Esophagus muscularis mucosa (tissue), 4 donors: ENCODE measurements at places on chromosomes 16 and 17. TPM values are rescaled to one million over a fixed set of nuclear protein-coding genes. Genes with fewer than 3 reads are reported as not detected.

DNA sequence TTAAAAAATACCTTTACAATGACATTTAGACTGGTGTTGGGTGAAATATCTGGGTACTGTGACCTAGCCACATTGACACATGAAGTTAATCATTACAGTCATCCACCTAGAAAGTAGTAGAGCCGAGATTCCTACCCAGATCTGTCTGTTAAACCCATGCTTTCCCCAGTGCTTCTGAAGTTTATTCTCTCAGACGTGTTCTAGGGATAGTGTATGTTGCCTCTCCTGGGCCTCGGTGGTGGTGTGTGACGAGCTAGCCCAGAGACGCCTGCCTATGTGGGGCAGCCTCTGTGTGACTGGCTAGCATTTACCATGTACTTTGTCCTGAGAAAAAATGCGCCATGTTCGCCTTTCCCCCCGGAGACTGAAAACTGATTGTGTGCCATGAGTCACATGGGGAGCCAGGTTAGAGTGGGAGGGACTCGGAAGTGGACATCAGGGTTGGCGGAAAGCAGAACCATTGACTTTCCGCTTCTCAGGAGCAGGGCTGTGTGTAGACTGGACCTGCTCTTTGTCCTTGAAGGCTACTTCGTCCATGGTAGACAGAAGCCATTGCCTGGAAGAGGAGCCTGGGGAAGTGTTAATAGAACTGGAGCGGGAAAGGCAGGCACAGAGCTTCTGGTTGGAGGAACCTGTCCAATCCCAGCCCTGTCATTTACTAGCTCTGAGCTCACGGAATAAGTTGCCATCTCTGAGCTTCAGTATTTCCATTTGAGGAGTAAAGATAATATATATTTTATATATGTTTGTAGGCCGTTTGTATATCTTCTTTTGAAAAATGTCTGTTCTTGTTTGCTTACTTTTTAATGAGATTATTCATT, 235.5 kb downstream of the SNX29 start:
- no peak for DNase-seq

DNA sequence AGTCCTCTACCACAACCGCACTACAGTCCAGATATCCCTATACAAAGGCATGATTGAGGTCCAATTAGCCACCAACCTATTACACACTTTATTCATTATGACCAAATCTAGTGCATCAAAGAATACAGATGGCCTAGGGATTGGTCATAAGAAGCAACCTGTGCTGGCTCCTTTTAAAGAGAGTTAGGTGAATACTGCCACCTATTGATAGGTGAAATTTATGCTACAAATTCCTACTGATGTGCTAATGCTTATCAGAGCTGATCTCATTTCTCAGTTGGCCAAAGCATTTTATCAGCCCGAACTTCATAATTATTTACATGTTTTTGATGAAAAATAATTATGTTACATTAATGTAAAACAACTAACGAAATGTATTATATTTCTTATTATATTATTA, 166.3 kb downstream of the ANKFN1 start:
- DNase-seq = no peak

Gene KLHL10
- 1.7 TPM for total RNA-seq

Gene KRTAP4-5
- not detected for total RNA-seq

- DNase-seq = no peak
These were observed 1.0 kb downstream of the KIFC3 start for GRCh38 chr16:57801098-57801808.

GRCh38 chr17:64750891-64751677, 89.0 kb upstream of the SMURF2 start:
- DNase-seq = no peak

DNA sequence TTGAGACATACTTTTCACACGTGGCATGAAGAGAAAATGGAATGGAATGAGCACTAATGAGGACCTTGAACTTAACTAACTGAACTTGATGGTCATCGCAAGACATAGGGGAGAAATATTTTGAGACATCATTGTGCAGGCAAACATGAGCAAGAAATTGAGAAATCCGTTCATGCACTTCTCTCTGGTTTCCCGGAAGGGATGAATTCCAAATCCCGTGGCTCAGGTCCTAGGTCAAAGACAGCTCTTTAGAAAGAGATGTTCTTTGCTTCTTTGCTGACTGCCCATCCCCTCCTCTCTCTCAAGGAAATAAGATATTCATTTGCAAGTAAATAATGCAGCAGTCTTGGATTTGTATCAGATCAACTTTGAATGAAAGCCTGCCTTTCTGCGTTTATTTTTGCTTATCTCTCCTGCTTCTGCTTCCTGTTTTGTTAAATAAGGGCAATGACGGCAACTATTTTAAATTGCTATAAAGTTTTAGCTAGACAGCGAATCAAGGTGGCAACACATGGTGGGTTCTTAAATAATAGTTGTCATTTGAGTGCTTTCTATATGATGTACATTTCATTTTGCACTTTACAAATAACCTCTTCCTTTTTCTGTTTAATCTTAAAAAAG, 657.8 kb downstream of the MAF start:
- DNase-seq = no peak

- DNase-seq = no peak
These were observed 239 bp upstream of the CA7 start for GRCh38 chr16:66844009-66844341.

- DNase-seq = no peak
These were observed 51.4 kb downstream of the HS3ST3A1 start for GRCh38 chr17:13550291-13550690.

DNA sequence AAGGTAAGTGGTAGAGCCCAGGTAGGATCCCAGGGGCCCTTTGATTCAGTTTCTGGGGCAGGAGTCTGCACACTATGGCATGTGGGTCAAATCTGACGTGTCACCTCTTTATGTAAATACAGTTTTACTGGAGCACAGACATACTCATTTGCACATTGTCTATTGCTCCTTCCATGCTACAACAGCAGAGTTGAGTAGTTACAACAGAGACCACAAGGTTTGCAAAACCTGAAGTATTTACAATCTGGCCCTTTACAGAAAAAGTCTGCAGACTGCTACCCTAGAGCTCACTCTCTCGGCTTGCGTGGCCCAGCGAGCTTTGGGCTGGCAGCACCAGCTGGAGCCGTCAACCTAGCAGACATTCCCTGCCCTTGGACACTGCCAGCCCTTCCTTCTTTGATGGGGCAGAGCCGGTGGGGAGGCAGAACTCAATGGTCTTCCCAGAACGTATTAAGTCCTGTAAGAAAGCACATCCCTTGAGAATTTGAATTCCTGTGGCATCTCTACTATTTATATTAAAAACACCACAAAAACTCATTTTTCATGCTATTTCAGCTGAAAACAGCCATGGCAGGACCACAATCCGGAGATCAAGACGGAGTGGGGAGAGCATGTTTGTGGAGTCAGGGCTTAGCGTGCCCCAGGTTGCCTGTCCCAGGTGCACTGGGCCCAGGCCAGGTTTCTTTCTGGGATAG, 133.1 kb upstream of the NUDT7 start:
- DNase-seq = no peak

DNA sequence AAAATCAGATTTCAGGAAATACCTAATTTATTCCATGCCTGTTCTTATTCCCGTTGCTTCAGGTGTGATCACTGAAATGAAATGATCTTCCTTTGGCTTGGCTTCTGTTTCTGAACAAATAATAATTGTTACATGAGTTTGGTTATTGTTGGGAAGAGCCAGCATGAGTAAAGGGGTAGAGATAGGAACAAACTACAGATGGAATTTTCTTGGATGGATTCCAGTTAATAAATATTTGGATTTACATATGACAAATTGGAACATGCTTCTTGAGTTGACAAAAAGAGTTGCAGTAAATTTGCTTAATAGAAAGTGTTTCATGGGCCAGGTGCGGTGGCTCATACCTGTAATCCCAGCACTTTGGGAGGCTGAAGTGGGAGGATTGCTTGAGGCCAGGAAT, 28.2 kb downstream of the TAC4 start:
- DNase-seq = no peak

- no peak for DNase-seq
These were observed 153.6 kb downstream of the KATNIP start for GRCh38 chr16:27703545-27703944.

DNA sequence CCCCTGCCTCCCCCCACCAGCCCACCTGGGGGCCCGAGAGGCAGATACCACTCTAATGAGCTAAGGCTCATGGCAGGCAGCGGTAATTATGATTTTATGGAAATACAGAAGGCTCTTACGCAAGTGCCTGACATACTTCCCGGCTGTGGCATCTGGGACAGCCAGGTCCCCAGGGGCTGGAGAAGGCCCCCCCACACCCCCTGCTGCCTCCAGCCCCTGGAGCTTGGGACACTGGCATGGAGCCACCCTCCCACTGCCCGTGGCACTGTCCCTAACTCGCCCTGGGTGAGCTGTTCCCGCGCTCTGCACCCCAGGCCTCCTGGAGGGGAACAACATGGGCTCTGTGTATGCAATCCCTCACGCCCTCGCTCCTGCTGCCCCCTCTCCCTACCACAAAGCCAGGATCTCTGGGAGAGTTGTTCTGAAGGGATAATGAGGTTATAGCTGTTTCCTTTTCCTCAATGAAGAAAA, 5.4 kb upstream of the STAC2 start:
- DNase-seq = no peak

GRCh38 chr17:27481327-27481726, 25.1 kb downstream of the KSR1 start:
- no peak for DNase-seq

DNA sequence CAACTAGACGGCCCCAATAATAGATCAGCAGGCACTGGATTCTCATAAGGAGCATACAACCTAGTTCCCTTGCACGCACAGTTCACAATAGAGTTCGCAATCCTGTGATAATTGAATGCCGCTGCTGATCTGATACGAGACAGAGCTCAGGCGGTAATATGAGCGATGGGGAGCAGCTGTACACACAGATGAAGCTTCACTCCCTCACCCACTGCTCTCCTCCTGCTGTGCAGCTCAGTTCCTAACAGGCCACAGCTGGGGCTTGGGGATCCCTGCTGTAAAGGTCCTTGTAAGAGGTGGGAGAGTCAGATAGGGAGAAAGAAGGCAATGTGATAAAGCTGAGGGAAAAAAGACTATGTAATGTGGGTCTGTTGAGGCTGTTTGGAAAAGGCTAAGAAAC, 577.5 kb downstream of the RBFOX1 start:
- no peak for DNase-seq

Gene TBKBP1
- 26.9 TPM for total RNA-seq

DNA sequence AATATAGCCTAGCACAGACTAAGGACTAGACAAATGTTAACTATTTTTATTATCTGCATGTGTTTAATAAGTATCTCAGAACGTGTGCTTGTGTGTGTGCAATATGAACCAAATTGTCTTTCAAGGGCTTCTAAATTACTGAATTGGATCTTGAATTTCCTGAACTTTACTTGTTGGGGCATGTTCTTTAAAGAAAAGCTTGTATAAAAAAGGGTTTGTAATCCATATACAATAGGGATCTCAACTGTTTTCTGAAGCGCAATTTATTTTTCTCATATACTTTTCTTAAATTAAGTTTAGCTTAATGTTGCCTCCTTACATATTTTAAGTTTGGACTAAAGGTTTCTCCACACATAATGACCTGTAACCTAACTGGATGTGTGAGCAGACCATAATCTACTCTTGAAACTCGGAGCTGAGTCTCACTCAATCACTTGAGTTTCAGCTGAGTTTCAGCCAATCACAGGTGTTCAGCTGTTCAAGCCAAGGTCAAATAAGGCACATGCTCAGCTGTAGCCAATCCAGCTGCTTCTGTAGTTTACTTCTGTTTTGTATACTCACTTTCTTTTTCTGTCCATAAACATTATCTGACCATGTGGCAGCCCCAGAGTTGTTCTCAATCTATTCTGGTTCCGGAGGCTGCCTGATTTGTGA, 72.3 kb downstream of the CDK5R1 start:
- DNase-seq = no peak

Gene CES1
- 27.8 TPM for total RNA-seq

DNA sequence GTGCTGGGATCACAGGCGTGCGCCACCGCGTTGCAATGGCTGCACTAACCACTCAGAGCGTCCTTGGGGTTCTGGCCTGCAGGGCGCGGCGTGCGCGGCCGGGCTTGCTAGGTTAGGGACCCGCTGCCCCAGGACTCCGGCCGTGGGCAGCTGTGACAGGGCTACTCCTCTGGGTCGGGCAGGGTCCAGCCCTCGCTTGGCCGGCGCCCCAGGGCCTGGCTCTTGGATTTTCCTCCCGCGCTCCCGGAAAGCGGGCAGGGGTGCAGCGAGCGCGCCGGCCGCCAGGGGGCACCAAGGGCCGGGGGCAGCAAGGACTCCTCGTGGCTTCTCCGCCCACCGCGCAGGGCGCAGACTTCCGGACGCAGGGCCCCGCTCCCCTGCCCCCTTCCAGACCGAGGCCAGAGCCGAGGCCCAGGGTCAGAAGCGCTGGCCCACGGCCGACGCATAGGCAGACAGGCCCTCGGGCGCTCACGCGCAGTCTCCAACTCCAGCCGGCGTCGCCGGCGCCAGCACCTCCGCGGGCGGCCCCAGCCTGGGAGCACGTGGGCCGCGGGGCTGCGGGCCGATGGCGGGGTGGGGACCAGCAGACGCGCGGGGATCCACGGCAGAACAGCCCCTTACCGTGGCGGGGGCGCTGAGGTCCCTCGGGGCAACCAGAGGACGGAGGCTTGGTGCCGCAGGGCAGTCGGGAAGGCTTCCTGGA, 355 bp downstream of the TLE7 start:
- no peak for DNase-seq

DNA sequence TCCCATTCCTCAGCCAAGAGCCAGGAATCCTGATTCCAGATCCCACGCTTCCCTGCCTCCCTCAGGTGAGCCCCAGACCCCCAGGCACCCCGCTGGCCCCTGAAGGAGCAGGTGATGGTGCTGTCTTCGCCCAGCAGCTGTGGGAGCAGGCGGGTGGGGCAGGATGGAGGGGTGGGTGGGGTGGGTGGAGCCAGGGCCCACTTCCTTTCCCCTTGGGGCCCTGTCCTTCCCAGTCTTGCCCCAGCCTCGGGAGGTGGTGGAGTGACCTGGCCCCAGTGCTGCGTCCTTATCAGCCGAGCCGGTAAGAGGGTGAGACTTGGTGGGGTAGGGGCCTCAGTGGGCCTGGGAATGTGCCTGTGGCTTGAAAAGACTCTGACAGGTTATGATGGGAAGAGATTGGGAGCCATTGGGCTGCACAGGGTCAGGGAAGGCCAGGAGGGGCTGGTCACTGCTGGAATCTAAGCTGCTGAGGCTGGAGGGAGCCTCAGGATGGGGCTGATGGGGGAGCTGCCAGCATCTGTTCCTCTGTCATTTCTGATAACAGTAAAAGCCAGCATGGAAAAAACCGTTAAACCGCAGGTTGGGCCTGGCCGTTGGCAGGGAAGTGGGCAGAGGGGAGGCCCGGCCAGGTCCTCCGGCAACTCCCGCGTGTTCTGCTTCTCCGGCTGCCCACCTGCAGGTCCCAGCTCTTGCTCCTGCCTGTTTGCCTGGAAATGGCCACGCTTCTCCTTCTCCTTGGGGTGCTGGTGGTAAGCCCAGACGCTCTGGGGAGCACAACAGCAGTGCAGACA, at the start of gene SPN:
Gene SPN (plus strand): TSS at position 232 of the 791 bp plus-strand sequence. CDS start 482 bp downstream, at position 714.
- no peak for DNase-seq

GRCh38 chr17:51610155-51610554, 349.8 kb downstream of the UTP18 start:
- no peak for DNase-seq
